ENCODE measurements at places on chromosomes 16 and 17.

GRCh38 chr16:22786284-22786683, 27.7 kb upstream of the HS3ST2 start:
- no peak for DNase-seq

- no peak for DNase-seq
Measured at GRCh38 chr17:65551267-65552040, 10.0 kb downstream of the AXIN2 start.

DNA sequence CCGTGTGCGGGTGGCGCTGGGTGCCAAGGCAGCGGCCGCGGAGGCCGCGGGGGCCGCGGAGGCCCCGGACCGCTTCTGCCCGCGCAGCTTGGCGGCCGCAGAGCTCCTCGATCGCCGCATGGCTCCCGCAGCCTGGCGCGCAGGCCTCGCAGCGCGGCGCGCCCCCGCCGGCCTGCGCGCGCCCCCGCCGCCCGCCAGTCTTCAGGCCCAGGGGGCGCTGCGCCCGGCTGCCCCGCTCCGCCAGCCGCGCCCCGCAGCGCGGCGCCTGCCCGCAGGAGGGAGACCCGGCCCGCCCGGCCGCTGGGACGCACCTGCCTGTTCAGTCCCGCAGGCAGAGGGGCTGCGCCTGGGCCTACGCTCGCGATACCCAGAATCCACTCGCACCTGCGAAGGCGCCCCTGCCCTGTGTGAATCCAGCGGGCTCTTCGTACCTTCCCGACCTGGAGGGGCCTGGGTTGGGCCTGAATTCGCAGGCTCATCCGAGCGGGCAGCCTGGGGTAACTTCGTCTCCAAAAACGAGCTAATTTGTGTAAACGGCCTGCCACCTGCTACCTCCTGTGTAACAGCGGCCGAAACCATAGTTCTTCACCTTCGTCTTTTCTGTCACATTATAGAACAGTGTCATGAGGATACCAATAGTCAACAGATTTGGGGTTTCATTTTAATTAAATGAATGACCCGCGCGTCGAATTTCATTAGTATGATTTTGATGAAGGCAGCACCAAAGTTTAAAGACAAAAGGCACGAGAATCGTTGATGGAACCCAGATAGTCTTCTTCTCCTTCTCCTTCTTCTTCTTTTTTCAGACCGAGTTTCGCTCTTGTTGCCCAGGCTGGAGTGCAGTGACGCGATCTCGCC, at the start of gene CENPV:
CENPV (minus strand) TSS at position 153 of the 858 bp plus-strand sequence; CDS start at position 120, 33 bp downstream.
- no peak for DNase-seq

GRCh38 chr17:36066365-36066985, 2.4 kb downstream of the CCL18 start:
- DNase-seq: no peak

DNA sequence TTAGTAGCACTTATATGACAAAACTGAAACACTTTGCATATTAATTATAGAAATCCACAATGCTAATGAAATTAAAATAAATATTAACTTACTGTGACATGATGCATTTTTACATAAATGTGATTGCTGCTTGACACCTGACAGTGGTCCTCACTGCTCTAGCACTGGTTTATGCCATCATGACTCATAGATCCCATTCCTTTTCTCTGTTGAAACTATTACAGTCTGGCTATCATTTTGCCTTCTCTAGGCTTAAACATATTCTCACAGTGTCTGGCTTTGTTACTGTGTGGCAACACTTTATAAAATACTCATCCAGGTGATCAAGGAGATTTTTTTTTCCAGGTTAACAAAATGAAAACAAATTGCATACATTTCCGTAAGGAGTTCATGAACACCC, 108.0 kb downstream of the MRTFB start:
- no peak for DNase-seq

DNA sequence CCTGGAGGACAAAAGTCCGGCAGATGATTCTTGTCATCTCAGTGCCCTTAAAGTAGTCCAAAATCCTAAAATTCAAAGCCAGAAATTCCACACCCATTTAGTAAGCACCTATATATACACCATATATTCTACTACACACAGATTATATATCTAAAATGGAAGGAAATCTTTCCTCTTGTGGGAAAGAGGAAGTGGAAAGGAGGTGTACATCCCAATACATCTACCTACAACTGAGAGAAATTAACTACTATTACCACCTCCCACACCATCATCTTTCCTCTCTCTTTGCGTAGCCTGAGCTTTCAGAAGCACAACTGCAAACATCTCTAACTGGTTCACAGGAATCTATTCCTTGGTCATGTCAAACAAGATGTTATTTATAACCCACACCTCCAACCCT, 5.4 kb upstream of the ITGA2B start:
- no peak for DNase-seq

DNA sequence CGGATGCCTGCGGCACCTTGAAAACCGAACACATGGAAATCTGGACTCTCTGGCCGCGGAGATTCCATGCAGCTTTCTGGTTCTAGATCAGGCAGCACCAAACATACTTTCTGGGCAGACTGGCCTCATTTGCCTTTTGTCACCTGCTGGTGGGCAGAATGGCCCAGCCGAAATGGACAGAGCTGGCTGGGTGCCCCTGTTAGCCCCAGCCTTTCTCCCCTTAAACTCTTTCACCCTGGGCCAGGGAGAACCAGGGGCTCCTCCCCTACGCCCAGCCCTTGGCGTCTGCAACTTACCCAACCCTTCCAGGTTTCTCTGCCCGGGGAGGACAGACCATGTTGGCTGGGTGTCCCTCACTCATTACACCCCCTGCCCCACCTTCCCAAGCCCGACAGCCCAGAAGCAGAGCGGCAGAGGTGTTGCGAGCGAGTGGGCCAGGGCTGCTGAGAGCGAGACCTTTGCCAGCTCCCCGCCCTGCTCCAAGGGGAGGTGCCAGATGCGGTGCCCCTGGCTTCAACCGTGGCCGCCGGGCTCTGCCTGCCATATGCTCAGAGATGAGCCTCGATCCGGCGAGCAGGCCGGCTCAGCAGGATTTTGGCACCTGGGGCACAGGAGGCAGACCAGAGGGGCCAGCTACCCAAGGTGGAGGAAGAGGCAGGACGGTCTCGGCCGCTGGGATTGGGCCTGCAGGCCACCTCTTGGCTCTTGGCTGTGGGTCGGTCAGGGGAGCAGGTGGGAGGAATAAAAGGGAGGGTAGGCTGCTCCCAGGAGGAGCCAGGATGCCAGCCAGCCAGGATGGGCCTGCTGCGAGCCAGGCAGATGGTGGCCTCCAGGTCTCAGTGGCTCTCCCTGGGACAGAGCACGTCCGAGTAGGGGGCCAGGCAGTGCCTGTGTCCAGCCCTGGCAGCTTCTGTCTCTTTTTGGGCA, 191.3 kb downstream of the NTN1 start:
- DNase-seq: no peak

DNA sequence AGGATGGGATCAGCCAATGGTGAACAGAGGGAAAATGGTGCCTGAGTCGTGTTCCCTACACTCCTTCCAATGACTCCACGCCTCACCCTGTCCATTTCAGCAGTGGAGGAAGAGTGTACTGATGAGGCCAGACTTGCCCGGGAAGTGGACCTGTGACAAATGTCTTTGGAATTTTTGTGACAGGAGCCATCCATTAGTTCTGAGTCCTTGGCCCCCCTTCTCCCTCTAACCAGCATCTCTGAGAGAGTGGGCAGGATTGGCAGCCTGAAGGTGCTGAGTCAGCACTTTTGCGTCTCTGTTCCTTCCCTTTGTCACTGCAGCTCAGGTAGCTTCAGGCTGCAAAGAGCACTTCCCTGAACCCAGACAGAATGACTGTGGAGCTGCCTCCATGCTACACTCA, 30.8 kb downstream of the BEAN1 start:
- no peak for DNase-seq

DNA sequence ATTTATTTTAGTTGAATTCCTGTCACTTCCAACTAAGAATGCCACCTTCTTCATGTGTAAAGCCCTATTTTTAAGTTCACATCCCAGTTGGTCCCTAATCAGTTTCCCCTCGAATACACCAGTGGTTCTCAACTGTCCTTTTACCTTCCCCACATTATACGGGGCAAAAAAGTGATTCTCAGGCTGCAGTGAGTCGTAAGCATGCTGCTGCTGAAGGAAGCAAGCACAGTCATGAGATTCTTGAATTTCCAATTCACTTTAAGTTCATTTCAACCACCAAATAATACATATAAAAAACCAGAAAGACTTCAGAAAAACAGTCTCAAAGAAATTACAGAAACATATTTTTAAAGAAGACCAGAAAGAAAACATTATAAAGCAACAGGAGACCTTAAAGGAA, 47.9 kb downstream of the UBE2G1 start:
- no peak for DNase-seq

GRCh38 chr16:851871-852270, 51.3 kb upstream of the GNG13 start:
- no peak for DNase-seq

DNA sequence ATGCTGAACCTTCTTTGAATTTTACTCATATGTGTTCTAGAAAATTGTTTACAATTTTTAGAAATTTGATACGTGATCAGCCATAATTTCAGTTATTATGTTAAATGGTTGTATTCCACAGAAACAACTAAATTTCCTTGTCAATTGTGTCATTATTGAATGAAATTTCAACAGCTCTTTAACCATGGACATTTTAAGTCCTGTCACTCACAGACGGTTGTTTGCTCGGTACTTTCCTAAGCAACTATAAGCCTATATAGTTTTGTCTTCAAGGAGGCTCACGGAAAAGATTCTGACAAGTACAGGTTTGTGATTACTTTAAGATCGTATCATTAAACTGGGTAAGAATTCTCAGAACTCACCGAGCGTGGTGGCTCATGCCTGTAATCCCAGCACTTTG, 31.8 kb downstream of the SLC39A11 start:
- no peak for DNase-seq

- DNase-seq: peak; percentile 15
Measured at GRCh38 chr16:49921791-49922456, 66.0 kb upstream of the ZNF423 start.
